ENCODE measurements at places on chromosomes 1 and 21. TPM values are rescaled to one million over a fixed set of nuclear protein-coding genes. Genes with fewer than 3 reads are reported as not detected.

The SLC16A4 gene
- total RNA-seq, result 0.73 TPM

The SLC1A7 gene
- total RNA-seq, result not detected

- no peak overlapping the region for H3K4me3 ChIP-seq
- no peaks in the 10 kb centered on the region for H3K27me3 ChIP-seq
- no peak for DNase-seq
- H3K36me3 ChIP-seq, result peaks cover 30% of the 10 kb centered on the region
- peaks cover 55% of the 10 kb centered on the region for H3K4me1 ChIP-seq
- peak overlapping the region; percentile 23 for H3K27ac ChIP-seq
Observed at GRCh38 chr21:42426424-42426823, 22.7 kb downstream of the UBASH3A start.

GRCh38 chr1:53485478-53486394, 26.5 kb downstream of the DMRTB1 start:
- H3K36me3 ChIP-seq, result no peaks in the 10 kb centered on the region
- no peak overlapping the region for H3K4me3 ChIP-seq
- DNase-seq, result peak; percentile 28
- H3K27ac ChIP-seq, result no peak overlapping the region

DNA sequence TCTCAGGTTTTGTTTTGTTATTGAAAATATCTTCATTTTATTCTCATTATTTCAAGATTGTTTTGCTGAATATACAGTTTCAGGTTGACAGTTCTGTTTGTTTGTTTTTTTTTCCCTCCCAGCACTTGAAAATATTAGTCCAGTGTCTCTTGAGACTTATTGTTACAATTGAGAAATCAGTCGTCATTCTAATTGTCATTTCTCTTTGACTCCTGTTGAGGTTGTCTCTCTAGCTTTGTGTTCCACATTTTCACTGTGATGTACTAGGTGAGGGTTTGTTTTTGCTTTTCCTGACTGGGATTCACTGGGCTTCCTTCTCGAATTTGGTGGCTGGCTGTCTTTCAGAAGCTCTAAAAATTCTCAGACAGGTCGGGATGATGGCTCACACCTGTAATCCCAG, 443.2 kb upstream of the VAMP3 start:
- DNase-seq, result no peak
- peaks cover 6% of the 10 kb centered on the region for H3K27me3 ChIP-seq
- H3K4me1 ChIP-seq, result no peaks in the 10 kb centered on the region
- H3K27ac ChIP-seq, result no peak overlapping the region
- no peak overlapping the region for H3K4me3 ChIP-seq

DNA sequence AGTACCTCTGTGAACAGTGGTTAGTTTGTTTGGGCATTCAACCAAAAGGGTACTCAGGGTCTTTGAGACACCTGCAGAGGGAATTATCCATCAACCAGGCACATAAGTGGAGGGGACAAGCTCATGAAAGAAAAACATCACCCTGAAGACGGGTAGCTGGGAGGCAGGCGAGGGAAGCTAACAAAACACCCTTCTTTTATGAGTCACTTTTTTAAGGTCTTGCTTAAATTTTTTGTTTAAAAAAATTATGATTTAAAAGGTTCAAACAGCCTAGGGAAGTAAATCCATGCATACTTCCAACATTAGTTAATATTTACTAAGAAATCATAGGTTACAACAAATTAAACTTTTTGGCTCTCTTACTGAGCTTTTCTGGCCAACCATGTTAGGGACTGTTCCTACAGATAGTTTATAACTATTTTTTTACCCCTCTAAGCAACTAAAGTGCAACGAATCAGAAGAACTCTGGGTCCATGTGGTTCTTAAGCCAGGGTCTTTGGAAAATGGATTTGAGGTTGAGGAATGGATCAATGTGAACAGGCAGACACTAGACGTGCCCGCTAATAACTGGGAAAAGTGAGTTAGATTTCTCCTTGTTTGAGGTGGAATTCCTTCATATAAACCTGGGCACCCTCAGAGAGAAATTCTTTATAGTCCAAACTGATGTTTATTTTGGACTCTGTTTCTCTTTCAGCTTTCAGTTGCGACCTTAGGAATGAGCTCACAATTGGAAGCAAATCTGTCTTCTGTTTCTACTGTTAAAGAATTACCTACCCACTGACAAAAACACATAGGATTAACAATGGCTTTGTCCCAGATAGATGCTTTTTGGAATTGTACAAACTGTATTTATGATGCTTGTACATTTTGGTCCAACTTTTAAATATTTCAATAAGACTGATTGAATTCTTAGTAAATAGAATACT, 123.0 kb downstream of the LYPLAL1 start:
- H3K36me3 ChIP-seq, result no peaks in the 10 kb centered on the region
- no peaks in the 10 kb centered on the region for H3K27me3 ChIP-seq
- H3K4me3 ChIP-seq, result no peak overlapping the region
- H3K4me1 ChIP-seq, result no peaks in the 10 kb centered on the region
- H3K27ac ChIP-seq, result no peak overlapping the region
- no peak for DNase-seq

- no peaks in the 10 kb centered on the region for H3K36me3 ChIP-seq
- no peak overlapping the region for H3K27ac ChIP-seq
- no peak for DNase-seq
- no peaks in the 10 kb centered on the region for H3K27me3 ChIP-seq
Observed at GRCh38 chr1:52225174-52225573, 83.3 kb downstream of the ZFYVE9 start.

DNA sequence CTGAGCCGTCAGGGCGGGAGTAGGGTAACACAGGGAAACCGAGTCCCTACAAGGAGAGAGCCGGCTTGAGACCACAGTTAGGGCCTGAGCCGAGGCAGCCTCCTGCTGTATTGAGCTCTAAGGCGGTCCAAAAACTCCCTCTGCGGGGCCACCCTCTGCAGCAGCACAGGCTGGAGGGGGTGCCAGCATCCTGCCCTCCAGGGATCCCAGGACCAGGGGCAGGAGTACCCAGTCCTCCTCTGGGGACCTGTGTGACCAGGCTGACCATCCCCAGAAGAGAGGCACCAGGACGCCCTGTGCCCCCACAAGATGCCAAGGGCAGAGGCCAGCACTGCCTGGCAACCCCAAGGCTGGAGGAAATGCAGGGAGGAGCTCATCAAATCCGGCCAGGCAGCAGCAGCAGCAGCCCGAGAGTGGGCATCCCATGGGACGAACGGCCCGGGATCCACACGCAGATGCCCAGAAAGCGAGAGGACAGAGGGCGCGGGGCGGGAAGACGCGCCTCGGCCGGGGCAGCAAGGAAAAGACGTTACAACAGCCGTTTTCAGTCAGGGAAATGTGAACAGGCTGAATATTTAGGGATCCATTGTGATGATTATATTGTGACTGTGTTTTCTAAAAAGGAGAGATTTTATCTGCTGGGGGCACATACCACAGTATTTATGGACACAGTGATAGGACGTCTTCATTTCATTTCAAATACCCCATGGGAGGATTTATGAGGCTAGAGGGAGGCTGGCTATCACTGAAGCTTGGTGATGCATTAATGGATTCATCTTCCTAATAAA, 57.1 kb upstream of the COL18A1 start:
- no peak overlapping the region for H3K4me3 ChIP-seq
- no peak overlapping the region for H3K27ac ChIP-seq
- DNase-seq, result no peak
- H3K36me3 ChIP-seq, result no peaks in the 10 kb centered on the region
- H3K27me3 ChIP-seq, result no peaks in the 10 kb centered on the region

DNA sequence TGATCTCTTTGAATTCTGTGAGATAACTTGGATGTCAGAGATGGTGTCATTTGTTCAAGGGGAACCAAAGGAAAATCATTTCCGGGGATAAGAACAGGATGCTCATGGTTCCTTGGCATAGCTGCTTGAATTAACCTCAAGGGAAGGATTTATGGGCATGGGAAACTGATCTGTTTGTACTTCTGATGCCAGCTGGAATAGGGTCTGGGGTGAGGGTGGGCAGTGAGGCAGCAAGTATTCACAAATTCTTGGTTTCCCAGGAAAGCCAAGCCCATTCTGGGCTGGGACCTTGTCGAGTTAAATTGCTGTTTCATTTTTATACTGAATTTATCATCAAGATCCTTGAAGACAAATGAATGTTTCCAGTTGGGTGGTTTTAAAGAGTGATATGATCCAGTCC, 14.1 kb downstream of the INTS3 start:
- no peak overlapping the region for H3K4me3 ChIP-seq
- peaks cover 21% of the 10 kb centered on the region for H3K4me1 ChIP-seq
- peak overlapping the region; percentile 13 for H3K27ac ChIP-seq
- no peak for DNase-seq

DNA sequence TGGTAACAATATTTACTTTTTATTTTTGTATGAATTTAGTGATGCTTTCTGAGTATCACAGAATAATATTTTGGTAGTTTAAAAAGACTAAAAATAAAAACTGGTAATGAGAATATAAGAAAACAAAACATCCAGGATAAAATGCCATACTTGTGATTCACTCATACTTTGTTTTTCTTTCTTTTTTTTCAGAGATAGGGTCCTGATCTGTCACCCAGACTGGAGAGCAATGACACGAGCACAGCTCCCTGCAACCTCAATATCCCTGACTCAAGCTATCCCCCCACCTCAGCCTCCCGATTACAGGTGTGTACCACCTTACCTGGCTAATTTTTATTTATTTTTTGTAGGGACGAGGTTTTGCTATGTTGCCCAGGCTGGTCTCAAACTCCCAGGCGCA, 64.2 kb upstream of the ADAM30 start:
- DNase-seq, result no peak
- no peak overlapping the region for H3K27ac ChIP-seq
- peaks cover 60% of the 10 kb centered on the region for H3K36me3 ChIP-seq
- H3K27me3 ChIP-seq, result no peaks in the 10 kb centered on the region
- no peak overlapping the region for H3K4me3 ChIP-seq
- H3K4me1 ChIP-seq, result peaks cover 9% of the 10 kb centered on the region

DNA sequence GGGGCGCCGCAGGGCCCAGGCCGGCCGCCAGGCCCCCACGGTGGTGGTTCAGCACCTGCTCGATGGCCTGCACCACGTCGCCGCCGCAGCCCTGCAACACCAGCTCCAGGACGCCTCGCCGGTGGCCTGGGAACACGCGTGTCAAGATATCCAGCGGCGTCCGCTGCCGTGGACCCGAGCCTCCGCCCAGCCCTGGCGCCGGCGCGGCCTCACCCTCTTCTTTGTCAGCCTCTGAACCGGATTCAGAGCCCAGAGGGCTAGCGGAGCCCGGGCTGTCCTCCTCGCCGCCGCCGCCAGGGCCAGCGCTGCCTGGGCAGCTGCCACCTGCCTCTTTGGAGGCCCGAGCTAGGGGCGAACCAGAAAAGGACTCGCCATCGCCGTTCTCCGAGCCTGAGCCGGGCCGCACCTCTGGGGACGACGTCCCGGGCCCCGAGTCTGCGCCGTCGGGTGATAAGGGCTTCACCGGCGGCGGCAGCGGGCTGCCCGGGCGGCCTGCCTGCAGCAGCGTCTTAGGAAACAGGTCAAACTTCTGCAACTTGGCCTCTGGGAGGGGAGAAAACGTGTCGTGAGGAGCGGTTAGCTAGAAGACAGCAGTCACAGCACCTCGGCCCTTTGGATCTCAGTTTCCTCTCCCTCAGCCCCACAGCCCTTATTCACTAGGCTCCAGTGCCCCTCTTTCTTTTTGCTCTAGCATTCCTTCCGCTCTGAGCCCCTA, 3.9 kb downstream of the DMRTA2 start:
- H3K36me3 ChIP-seq, result no peaks in the 10 kb centered on the region
- H3K27me3 ChIP-seq, result peaks cover 77% of the 10 kb centered on the region
- H3K4me3 ChIP-seq, result no peak overlapping the region
- H3K27ac ChIP-seq, result no peak overlapping the region
- DNase-seq, result no peak
